Activated naive CD8-positive, alpha-beta T cell treated with anti-CD3 and anti-CD28 coated beads, Interleukin-2, amount 10 ng/mL, durations not matched to agents 7 days and 5 days (primary cell): ENCODE measurements at places on chromosomes 13 and 19. TPM values are rescaled to one million over a fixed set of nuclear protein-coding genes. Genes with fewer than 3 reads are reported as not detected.

The CEACAM4 gene
- total RNA-seq: not detected

The SMIM44 gene
- total RNA-seq: not detected

DNA sequence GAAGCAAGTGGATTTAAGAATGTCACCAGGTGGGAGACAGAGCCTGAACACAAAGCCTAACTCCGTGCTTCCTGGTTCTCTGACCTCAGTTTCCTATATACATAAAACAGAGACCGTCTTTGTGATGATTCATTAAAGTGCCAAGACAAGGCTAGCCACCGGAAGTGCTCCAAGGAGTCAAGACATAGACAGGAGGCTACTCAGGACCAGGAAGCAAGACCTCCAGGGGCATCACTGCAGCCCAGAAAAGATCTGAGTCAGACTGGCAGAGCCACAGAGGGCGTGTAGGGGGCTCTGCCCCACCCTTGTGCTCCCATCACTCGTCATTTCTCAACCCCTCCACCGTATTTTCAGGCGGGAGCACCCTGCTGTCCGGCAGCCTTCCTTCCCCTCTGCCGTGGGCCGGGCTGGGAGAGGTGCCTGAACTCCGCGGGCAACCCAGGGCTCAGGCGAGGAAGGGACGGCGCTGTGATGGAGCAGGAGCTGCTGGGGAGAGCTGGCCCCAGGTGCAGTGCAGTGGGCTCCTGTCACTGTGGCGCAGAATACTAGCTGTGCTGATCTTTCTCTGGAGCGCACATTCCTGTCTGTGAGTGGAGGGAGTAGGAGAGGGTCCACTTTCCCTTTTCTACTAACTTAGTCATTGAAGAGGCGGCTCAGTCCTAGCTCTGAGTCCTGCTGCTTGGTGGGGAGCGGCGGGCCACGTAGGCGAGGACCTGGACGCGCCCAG is 134.7 kb upstream of the GPR12 start:
- H3K4me1 ChIP-seq: peaks cover 5% of the 10 kb centered on the region
- H3K27me3 ChIP-seq: peaks cover 19% of the 10 kb centered on the region
- H3K4me3 ChIP-seq: no peak overlapping the region
- H3K27ac ChIP-seq: no peak overlapping the region

DNA sequence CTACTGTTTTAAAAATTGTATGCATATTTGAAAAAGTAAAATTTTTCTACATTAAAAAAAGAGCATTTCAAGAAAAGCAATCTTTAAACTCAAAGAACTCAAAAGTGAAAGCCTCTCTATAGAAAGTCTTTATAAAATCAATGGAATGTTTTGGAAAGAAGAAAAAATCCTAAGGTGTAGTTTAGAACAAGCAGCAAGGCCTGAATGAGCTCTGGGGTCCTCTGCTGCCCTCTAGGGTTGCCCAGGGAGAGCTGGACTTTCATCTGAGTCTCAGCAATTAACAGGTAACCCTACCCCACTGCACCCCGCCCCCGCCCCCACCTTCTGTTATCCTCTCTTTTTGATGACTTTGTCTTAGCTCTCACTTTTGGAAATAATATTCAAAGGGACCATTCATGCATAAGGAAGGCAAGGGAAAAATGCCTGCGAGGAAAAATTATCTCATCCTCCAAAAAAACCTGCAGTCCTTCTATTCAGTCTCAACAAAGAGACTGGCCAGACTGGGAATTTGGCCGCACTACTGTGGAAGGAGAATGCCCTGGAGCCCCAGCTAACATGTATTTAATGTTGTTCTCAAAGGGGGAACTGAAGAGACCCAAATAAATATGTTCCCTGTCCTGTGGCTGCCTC is 24.1 kb downstream of the SLC25A30 start:
- peaks cover 31% of the 10 kb centered on the region for H3K36me3 ChIP-seq
- no peaks in the 10 kb centered on the region for H3K27me3 ChIP-seq
- peaks cover 36% of the 10 kb centered on the region for H3K4me1 ChIP-seq
- H3K4me3 ChIP-seq: no peak overlapping the region
- no peak for DNase-seq
